CD4-positive, alpha-beta T cell treated with Interleukin-1 beta for 1 hour (primary cell): ENCODE measurements at places on chromosomes 5 and 9.

GRCh38 chr5:11289208-11289607 is 528.2 kb upstream of the DAP start:
- DNase-seq, result no peak

DNA sequence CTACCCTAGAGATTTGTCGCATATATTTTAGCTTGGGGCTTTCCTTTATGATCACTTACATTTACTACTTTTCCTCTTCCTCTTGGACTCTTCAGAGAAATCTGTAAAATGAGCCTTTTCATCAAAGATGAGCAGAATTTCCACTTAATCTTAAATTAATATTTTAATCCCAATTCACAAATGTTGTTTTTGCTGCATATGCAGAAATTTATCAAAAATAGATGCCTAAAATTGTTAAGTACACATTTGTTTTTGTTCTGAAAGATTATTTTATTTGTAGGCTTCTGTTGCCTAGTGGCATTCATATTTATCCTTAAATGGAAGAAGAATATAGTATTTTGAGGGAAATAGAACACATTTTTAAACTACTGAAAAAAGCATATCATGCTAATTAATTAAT is 168.6 kb downstream of the CDH9 start:
- DNase-seq, result no peak

- DNase-seq, result no peak
Observed at GRCh38 chr5:33338336-33339110, 102.2 kb upstream of the TARS1 start.

DNA sequence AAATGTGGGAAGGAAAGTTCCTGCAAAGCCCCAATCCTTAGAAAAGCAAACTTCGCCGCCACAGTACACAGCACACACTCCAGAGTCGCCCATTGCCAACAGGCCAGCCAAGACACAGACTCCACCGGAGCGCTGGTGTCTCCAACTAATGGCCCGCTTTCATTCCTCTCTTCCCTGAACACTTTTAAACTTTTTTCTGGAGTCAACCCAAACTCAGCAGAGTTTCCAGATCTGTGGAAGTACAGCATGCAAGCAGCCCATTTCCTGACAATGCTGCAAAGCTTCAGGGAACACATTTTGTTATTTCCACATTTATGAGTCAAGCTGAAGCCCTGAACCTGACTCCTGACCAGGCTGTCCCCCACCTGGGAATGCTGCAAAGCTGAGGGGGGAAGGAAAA is 351.9 kb downstream of the NFIB start:
- DNase-seq, result no peak

- no peak for DNase-seq
Observed at GRCh38 chr9:37574241-37574721, 1.9 kb downstream of the FBXO10 start.

- no peak for DNase-seq
Observed at GRCh38 chr5:180631549-180632383, 17.6 kb downstream of the FLT4 start.

DNA sequence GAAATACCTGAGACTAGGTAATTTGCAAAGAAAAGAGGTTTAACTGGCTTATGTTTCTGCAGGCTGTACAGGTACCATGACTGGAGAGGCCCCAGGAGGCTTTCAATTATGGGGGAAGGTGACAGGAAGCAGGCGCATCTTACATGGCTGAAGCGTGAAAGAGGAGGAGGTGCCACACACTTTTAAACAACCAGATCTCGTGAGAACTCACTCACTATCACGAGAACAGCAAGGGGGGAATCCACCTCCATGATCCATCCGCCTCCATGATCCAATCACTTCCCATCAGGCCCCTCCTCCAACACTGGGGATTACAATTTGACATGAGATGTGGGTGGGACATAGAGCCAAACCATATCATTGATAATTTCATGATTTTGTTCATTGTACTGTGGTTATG is 2.5 kb upstream of the MED27 start:
- DNase-seq, result no peak

DNA sequence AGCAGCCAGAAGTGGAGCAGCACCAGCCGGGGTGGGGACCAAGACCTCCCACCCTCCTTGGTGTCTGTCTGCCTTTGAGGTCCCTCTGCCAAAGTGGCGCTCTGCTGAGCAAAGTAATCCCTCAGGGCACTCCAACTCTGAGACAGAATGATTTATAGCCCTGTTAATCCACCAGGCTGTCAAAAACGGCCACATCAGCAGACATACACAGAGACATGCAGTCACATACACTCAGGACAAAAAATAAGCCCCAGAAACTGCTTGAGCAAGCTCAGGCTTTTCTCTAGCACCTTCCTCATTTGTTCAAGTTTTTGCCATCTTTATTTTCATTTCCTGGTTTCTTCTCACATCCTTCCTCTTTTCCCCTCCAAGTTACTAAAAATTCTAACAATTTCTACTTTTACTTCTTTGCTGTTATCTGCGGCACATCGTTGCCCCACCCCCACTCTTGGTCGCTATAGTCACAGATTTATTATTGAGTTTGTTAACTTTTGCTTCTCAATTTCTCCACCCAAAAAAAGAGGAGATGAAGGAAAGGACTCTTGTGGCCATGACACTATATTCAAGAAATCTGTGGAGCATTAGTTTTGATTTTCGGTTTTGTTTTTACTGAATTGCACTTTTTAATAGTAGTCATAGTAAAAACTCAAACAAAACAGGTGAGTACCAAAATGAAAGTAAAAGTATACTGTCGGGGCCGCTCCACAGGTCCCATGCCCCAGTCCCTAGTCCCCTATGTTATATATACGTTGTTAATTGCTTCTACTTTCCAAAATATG is 17.4 kb upstream of the ADRB2 start:
- DNase-seq, result peak; percentile 64

GRCh38 chr5:92505145-92505544 is 1075.9 kb downstream of the NR2F1-AS1 start:
- no peak for DNase-seq

DNA sequence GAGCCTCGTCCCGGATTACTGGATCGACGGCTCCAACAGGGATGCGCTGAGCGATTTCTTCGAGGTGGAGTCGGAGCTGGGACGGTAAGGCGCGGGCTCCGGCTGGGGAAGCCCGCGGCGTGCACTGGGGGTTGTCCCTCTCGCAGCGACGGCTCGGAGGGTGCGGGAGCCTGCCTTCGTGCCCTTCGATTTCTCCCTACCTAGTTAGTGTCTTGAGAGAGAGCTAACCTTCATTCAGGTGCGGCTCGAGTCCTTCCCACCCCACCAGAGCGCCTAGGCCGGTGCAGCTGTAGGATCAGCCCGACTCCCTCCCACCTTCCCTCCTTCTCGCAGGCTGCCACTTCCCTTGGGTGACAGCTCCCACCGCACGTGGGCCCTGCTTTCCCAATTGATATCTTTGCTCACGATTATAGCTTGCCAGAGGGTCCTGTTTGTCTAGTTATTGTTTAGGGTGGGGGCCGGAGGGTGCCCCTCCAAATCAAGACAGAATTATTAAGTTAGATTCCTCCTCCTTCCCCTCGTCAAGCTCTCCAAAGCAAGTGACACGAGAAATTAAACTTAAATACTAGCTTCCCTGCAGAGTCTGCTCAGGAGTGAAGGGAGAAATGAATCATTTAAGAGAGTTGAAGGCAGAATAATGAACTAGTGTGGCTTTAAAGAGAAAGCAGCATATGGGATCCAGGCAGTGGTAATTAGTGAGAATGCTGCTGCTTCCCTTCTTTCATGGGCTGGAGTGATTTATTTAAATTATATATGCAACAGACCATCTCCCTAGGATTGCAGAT is 569 bp downstream of the CAMK4 start:
- no peak for DNase-seq

DNA sequence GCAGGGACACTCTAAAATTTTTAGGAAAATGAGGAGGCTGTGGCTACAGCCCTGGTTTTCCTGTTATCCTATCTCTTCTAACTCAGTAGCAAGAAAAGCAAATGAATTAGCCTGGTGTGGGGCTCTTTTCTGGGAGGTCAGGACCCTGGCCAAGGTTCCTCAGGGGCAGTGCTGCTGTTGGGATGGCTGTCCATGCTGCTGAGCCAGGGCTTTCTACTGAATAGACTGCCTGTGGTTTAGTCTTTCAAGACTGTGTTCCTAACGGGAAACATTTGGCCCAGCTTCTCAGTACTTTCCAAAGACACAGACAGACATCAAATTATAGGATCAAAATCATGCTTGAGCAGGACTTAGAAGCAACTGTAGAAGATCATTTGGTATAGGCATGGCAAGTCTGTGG is 18.1 kb downstream of the TNC start:
- DNase-seq, result no peak

DNA sequence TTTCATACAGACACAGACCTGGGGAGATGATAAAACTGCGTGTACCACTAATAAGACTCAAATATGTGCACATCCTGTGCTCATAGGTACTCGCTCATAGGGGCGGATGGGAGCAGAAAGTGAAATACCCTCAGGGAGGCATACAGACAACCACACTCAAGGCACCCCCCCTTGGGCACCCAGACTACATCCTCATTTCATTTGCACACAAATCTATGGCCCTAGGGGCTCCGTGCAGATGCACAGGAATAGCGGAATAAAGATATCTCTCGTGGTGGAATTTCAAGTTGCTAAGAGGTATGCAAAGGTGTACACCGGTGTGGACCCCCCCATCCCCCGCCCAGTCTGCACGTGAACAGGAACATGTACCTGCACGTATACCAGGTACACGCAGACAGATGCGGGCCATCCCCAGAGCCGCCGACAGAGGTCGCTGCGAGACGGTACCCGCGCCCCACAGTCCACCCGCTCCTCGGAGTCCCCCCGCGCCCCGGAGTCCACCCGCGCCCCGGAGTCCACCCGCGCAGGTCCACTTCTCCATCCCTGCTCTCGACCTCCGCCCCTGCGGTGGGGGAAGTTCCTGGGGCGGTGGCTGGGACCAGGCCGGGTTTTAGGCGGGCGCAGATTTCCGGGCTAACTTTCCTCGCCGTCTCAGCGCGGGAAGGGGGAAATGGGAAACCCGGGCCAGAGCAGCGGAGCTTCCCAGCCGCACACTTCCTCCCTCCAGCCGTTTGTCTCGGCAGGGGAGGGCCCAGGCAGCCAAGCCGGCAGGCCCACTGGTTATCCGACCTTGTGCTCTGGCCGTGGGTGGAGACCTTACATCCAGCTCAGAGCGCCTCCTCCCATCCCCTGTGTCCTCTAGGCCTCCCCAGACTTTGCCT is 1.0 kb upstream of the IL12B start:
- peak; percentile 82 for DNase-seq

- no peak for DNase-seq
Observed at GRCh38 chr9:79569814-79570447, 1.8 kb upstream of the TLE4 start.

DNA sequence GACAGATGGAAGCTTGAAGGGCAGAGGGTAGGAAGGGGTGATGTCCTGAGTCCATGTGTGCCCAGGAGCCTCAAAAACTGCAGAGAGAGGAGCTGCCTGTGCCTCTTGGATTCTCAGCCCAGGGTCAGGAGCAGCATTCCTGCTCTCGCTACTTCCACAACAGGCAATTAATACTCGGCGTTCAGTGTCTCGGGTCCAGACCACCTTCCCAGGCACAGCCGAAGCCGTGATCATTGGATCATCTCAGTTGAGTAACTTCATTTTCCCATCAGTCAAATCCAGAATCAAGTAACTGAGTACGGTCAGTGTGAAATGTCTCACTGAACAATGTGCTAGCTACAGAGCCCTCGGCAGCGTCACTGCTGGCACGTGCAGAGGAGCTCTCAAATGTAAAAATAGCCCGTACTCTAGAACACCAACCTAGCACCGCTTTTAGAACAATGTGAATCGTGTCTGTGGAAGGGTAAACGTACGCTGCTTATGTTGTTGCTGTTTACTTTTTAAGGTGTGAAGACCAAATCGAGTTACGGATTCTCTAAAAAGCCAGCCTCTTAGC is 63.5 kb upstream of the IRX4 start:
- no peak for DNase-seq

GRCh38 chr5:55918087-55919035 is 67.2 kb downstream of the IL31RA start:
- no peak for DNase-seq

DNA sequence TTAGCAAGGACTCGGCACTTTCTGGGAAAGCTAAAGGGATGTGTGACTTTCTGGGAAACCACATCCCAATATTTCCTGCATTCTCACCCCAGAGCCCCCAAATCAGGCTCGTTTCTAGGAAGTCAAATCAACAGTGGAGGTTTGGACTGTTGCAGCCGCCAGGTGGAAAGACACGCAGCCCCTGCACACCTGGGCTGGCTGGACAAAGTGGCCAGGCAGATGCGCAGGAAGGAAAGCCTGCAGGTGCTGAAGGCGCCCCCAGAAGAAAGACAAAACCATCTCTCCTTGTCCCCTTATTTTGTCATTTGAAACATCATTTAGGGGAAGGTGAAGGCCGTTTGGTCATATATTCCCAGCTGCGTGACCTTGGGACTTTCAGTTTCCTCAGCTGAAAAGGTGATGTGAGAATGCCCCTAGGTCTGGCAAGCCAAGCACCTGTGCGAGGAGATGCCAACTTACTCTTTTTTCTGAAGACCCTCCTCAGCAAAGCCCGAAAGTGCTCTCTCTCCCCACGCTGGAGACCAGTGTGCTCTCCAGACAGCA is 97.9 kb upstream of the CPEB4 start:
- DNase-seq, result no peak

GRCh38 chr9:112332977-112333638 is at the start of gene PTBP3:
Gene PTBP3, minus strand, starts transcription at chr9:112333619. Its CDS starts 35,754 bp downstream, at chr9:112297865.
- DNase-seq, result peak; percentile 81

GRCh38 chr9:70389188-70389587 is 25.3 kb downstream of the KLF9 start:
- no peak for DNase-seq

DNA sequence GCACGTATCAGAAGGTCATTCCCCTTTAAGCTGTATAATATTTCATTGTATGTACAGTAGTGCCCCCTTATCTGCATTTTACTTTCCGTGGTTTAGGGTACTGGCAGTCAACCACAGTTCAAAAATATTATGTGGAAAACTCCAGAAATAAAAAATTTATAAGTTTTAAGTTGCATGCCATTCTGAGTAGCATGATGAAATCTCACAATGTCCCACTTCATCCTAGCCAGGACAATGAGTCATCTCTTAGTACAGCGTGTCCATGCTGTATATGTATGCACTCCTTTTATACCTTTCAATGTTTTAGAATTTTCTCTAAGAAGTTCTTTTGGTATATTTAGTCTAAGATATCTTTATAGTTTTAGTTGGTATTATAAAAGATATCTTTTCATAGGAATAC is 115.0 kb upstream of the HAND1 start:
- DNase-seq, result no peak

GRCh38 chr5:171888051-171888481 is 102.4 kb downstream of the SMIM23 start:
- DNase-seq, result no peak

DNA sequence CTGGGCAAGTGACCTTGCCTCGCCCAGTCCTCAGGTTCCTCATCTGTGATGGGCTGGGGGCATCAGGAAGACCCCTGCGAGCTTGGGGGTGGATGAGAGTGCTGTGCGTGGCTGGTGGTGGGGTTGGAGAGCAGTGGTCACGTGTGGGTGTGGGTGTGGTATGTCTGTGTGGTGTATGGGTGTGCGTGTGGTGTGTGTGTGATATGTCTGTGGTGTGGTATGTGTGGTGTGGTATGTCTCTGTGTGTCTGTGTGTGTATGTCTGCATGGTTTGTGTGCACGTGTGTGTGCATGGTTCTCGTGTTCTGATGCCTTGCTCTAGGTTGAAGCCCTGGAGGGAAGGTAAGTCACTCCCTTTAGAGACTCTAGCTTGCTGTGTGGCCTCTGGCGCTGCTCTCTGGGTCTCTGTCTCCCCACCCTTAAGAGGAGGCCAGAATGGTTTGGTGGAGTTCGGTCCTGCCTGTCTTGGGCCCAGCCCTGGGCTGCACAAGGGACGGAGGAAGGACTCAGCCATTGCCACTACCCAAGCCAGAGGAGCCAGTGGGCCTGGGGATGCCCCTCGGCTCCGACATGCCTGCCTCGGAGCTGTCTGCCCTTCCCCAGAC is 87.0 kb downstream of the RXRA start:
- no peak for DNase-seq

- no peak for DNase-seq
Observed at GRCh38 chr5:115855959-115856358, 14.2 kb downstream of the AP3S1 start.
